ENCODE measurements at places on chromosomes 13 and 19.

- no peak for DNase-seq
Measured at GRCh38 chr19:49849433-49850220, 1.3 kb upstream of the PTOV1 start.

DNA sequence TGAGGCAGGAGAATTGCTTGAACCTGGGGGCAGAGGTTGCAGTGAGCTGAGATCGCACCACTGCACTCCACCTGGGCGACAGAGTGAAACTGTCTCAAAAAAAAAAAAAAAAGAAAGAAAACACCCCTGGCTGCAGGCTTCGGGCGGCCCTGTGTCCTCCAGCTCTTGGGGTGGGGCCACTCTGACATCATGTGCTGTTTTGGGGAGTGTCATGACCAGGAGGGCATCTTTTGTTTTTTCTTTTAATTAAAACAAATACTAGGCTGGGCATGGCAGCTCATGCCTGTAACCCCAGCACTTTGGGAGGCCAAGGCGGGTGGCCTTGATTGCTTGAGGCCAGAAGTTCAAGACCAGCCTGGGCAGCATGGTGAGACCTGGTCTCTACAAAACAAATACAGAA, 52.1 kb downstream of the KDM4B start:
- DNase-seq = no peak

DNA sequence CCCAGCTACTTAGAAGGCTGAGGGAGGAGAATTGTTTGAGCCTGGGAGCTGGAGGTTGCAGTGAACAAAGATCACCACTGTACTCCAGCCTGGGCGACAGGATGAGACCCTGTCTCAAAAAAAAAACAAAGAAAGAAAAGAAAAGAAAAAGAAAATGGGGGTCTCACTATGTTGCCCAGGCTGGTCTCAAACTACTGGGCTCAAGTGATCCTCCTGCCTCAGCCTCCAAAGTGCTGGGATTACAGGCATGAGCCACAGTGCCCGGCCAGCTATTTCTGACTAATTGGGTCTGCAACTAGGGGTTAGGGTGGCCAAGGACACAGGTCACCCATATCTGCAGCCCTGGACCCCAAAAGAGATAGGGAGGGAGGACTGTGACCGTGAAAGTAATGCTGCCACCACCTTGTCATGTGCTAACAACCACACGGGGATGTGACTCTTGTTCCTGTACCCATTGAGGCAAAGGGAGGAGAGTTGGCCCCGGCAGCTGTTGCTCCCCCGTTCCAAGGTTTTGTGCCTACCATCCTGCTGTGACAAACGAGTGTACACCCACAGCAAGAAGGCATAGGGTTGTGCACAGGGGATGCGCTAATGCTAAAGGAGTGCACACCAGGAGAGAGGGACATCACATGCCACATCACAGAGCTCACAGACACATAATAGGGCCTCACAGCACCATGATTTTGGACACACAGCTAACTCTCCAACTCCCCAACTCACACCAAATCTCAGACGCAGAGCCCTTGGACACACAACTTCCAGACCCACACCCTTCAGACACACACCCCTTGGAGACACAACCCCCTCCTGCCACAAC, 619 bp downstream of the MEF2B start:
- no peak for DNase-seq

DNA sequence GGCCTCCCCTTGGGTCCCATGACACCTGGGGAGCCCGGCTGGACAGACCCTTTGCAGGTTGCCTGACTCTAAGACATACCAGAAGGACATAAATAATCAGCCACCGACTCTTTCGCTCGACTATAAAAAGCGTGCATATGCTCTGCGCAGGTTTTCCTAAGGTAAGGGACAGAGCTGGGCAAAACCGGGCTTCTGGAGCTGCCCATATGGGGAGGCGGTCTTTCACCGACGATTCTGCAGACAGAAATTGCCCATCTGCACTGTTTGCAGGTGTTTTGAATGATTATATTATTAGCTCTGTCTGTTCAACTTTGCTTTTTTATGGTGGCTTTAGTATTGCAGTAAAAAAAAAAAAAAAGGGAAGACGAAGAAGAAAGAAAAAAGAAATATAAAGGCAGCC, 347.2 kb downstream of the TSHZ3 start:
- no peak for DNase-seq

- no peak for DNase-seq
Measured at GRCh38 chr13:50448535-50448998, 394.9 kb downstream of the DLEU7 start.

DNA sequence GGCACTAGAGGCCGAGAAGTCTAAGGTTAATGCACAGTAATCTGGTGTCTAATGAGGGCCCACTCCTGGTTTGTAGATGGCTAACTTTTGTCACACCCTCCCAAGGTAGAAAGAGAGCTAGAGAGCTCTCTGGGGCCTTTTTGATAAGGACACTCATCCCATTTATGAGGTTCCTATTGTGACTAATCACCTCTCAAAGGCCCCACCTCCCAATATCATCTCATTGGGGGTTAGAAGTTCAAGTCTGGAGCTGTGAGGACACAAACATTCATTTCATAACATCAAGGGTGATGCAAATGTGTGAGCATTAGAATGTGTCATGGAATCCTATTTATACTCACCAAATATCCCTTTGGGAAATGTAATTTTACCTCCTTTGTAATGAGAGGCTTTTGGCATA, 79.2 kb upstream of the SLC10A2 start:
- DNase-seq = no peak

GRCh38 chr13:105928901-105929300, 606.6 kb downstream of the EFNB2 start:
- DNase-seq = no peak

DNA sequence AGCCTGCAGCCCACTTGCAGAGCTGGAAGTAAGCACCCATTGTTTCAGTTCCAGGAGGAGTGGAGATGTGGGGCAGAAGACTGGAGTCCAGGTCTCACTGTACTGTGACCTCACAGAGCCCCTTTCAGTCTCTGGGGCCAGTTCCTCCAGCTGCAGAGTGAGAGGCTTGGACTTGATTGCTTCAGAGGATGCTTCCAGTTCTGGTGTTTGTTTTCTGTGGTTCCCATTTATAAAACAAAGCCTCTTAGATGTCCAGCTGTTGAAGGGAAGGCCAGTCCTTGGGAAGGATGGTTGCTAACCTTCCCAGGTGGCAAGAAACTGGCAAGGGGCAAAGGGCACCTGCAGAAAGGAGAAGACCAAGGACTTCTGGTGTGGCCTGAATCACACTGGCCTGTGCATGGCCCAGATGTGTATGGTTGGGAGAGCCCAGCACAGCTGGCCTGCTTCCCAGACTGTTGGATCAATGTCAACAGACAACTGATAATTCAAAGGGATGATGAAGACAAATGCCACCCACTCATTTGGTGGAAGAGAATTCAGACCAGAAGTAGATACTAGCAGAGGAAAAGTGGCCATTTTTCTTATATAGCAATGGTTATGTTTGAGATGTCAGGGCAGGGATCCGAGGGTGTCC, 218.5 kb downstream of the ZNF536 start:
- no peak for DNase-seq

DNA sequence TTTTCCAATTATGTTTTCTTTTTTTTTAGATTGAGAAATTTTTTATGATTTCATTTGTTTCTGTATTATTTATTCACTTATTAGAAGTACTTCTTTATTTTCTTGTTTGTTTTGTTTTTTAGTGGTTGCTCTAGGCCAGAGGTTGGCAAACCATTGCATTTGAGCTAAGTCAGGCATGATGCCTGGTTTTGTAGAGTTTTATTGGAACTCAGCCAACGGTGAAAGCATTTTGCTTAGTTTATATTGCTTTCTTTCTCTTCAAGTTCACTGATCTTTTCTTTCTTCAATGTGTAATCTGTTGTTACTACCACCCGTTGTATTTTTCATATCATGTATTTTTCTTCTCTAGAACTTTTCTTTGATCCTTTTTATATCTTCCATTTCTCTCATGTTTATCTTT, 19.7 kb downstream of the ZNF567 start:
- DNase-seq = no peak

- DNase-seq = no peak
Measured at GRCh38 chr19:48770266-48770665, 14.9 kb downstream of the FGF21 start.

- DNase-seq = no peak
Measured at GRCh38 chr13:106077017-106077416, 458.4 kb downstream of the EFNB2 start.

DNA sequence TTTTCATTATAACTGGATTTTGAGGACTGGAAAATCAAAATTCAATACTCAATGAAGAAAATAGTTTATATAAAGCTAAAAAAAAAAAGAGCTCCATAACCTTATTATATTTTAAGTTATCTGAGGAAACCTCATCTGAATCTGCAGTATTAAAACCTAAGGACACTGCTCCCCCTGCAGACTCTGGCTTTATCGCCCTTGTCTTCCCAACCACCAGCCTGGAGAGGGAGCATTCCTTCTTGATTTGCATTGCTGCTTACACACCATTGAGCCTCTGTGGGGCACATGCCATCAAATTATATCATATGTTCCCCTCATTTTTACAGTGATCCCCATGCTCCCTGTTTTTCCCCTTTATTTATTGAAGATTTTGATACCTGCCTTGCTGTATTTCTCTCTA, 871.4 kb upstream of the GPC6 start:
- no peak for DNase-seq

DNA sequence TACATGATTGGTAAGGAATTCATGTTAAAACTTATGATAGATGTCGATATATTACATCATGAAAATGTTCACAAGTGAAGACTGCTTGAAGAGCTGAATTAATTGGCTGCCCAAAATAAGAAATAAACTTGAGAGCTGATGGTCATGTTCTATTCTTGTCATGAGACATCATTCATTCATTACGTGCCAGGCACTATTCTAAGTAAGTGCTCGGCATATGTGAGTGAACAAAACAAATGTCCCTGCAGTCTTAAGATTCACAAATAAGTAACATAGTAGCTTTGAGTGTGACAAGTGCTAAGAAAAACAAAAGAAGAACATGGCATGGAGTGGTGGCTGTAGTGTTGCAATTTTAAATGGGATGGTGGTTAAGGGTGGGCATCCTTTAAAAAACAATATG, 329.3 kb downstream of the SUCLA2 start:
- DNase-seq = no peak

DNA sequence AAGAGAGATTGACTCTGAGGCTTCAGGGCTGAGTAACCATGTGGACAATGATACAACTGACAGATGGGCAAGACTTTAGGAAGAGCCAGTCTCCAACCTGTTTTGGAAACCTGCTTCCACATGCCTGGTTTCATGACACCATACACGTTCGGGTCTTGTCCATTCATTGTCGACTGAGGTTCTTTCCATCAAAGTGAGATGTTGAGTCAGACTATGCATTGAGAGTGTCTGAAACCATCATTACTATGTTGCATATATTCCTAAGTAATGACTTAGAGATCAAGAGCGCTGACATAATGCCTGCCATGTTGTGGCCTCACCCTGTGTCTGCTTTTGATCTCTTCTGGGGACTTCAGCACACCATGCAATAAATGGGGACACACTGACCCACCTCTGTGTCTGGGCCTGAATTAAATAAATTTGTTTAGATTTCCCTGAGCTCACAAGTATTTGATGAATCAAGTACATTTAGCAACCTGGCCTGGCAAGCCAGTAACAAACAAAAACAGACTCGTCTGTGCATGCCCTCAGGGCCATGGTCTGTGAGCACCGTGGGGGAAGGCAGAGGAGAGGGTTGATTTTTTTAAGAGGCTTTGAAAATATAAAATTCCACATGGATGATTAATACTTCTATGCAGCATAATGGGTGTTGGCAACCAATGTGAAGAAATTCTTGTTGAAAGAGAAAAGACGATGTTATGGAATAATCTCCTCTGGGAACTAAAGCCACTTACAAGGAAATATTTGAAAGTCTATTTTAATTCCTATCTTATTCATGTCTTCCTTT, 49.9 kb upstream of the UBAC2 start:
- DNase-seq = no peak

DNA sequence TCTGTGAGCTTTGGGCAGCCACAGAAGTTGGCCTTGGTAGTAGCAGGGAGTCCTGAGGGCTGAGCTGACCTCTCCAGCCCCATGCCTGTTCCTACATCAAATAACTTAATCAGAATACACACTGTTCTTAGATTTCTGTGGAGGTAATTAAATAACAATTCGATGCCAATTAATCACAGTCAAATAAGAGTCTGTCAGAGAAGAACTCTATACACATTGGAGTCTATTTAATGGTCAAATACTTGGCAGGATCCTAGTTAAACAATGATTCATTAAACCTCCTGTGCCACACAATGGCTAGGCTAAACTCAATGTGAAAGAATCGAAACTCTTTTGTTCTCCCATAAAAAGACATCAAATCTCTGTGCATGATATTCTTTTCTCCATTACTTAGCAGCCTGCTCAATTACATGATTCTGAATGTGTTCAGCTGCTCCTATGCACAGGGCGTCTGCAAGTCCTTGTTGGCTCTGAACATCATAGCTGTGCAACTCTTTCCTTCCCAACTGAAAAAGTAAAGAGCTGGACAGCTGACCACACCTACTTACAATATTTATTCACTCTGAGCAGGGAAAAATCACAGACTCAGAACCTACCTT, 173.1 kb downstream of the ABCC4 start:
- DNase-seq = no peak

GRCh38 chr19:8615813-8616596, 5.5 kb upstream of the ADAMTS10 start:
- no peak for DNase-seq

- DNase-seq = no peak
Measured at GRCh38 chr13:27338816-27339215, 68.2 kb downstream of the RASL11A start.

- no peak for DNase-seq
Measured at GRCh38 chr13:110503037-110503901, 58.3 kb downstream of the RAB20 start.

DNA sequence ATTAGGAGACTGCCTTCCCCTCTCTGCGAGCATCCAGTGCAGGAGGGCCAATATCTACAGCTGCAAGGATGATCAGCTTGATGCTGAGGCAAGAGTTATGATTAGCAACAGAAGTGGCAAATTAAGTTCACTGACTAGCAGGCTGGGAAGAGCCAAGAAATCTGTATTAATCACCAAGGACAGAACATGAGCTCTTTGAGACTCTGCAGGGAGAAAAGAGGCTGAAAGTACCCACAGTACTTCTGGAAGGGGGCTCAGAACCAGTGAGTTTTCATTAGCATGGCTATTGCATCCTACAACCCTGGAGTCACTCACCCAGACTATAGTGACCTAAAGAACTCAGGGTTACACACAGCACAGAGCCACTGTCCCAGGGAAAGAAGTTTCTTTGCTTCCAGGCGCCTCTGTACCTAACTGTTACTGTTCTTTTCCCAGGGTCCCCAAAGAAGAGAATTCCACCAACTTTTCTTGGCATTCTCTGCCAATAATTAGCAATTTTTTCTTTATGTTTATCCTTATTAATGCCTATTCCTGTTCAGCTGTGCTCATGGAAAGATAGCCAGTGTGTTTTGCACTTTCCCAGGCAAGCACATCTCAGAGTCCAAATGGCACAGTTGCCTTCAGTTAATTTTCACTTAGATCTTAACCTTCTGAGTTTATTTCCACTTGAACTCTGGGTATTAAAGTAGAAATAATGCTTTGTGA, 25.8 kb upstream of the MEDAG start:
- no peak for DNase-seq

GRCh38 chr19:38028913-38029510, 122.0 kb downstream of the SIPA1L3 start:
- no peak for DNase-seq

- DNase-seq = no peak
Measured at GRCh38 chr19:45515807-45516401, 8.6 kb downstream of the VASP start.

All from cortex of kidney (tissue), 1 donor.